Fibroblast of skin of left quadriceps (primary cell): ENCODE measurements at places on chromosomes 7 and 10.

DNA sequence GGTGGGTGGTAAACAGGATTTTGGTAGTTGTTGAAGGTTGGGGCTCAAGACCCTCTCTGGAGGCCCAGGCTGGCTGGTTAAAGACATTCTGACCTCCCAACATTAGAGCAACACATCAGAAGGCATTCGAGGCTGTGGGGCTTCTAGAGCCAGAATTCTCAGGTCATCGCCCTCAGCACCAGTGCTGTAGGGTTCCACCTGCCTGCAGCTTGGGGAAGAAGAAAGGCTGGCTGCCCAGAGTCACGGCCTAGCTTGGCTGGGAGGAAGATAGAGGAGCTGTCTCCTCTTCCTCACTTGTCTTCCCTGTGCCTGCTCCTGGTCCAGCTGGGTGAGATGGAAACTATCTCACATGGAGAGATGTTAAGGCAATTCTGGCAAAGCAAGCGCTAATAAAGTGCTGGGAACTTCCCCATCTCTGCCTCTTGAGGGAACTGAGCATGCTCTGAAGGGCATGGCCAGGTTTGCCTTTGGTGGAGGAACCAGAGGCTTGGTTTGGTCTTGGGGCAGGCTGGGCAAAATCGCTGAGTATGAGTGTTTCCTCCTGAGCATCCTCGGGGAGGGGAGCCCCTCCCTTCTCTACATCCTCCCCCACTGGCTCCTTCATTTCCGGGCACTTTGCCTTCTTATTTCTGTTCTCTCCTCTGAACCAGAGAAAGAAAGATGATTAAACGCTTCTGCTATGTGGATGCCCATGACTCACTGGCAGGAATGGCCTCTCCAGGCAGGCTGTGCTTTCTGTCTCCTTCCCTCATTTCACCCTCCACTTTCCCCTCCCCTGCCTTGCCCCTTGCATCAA is 509.0 kb upstream of the PODXL start:
- peak; percentile 97 for DNase-seq

GRCh38 chr10:78515873-78516153 is 482.1 kb downstream of the RPS24 start:
- DNase-seq, result no peak

DNA sequence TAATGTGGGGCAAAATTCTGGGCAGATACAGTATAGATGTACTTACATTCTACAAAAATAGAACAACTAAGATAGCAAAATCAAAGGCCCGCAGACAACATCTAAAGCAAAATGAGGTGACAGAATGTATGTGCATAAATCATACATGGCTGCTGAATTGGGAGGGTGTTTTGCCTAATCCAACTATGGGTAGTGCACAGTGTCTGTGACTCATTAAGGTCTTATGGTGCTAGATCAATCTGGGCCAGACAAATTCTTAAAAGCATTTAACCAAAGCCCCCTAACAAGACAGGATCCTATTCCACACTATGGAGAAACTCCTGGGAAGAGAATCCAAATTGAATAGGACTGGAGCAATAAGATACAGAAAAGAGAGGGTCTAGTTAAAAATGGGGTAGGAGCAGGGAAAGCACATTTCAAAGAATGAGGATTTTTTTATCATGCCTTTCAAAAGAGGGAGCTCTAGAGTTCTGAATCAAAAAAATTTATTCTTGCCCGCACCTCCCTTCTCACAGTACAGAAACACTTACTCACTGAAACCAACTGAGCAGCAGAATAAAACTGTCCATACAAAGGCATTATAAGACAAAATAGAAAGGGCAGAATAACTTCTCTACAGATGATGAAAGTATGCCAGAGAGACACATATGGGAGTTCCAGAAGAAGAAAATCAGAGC is 181.3 kb downstream of the RNLS start:
- DNase-seq, result no peak

DNA sequence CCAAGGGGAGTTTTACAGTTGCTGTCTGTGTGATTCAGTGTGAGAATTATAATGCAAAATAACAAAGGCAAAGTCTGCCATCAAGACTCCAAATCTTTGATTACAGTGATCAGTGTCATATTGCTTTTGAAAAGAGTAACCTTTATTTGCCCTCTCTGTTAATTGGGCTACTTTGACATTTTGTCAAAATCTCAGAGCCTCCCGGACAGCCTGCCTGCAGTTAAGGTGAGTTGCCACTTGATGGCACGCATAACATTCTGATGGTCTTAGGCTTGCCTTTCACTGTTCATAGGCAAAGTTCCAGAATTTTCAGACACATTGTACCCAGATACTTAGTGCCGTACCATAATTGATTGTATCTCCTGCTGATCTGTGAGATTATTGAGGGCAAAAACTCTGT is 253.5 kb downstream of the ABCA13 start:
- no peak for DNase-seq

DNA sequence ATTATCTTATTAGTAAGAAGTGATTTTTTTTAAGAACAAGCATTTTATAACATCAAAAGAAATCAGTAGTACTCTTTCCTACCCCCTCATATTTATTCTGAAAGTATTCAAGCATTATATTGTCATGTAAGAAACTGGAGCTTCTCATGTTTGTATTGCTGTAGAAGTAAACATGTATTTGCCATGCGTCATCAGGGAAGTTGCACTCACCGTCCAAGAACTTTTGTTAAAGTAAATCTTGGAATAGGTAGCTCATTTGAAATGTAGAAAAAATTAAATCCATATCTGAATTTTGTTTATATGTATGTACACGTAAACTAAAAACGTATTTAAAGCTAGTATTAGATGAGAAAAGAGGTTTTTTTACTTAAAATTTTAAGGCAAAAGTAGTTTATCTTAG is 96.8 kb downstream of the PTEN start:
- no peak for DNase-seq

GRCh38 chr10:12928571-12928970 is 72.9 kb downstream of the CCDC3 start:
- no peak for DNase-seq
